A549 treated with CORT108297 at 1 μM for 4 hours (cell line): ENCODE measurements at places on chromosomes 4 and X. TPM values are rescaled to one million over a fixed set of nuclear protein-coding genes. Genes with fewer than 3 reads are reported as not detected.

The PABPC5 gene
- total RNA-seq, result 0.06 TPM in 1 of 5 replicates, not detected in the others

The CTAG1B gene
- total RNA-seq, result not detected in 5 replicates

The FGFR3 gene
- total RNA-seq, result 1.3 to 2.8 TPM (median 2.2 TPM) in 5 replicates

The MAGED2 gene
- 75.0 to 92.4 TPM (median 80.8 TPM) in 5 replicates for total RNA-seq

The ZNF157 gene
- 0.05 TPM in 1 of 5 replicates, not detected in the others for total RNA-seq

The GAGE2A gene
- total RNA-seq, result not detected in 5 replicates

The F8 gene
- 3.6 to 4.7 TPM (median 4.3 TPM) in 5 replicates for total RNA-seq

The USP53 gene
- total RNA-seq, result 5.9 to 9.8 TPM (median 9.0 TPM) in 5 replicates

The PAGE4 gene
- total RNA-seq, result not detected in 5 replicates
